GM12892 (cell line): ENCODE measurements at places on chromosomes 11 and 22.

DNA sequence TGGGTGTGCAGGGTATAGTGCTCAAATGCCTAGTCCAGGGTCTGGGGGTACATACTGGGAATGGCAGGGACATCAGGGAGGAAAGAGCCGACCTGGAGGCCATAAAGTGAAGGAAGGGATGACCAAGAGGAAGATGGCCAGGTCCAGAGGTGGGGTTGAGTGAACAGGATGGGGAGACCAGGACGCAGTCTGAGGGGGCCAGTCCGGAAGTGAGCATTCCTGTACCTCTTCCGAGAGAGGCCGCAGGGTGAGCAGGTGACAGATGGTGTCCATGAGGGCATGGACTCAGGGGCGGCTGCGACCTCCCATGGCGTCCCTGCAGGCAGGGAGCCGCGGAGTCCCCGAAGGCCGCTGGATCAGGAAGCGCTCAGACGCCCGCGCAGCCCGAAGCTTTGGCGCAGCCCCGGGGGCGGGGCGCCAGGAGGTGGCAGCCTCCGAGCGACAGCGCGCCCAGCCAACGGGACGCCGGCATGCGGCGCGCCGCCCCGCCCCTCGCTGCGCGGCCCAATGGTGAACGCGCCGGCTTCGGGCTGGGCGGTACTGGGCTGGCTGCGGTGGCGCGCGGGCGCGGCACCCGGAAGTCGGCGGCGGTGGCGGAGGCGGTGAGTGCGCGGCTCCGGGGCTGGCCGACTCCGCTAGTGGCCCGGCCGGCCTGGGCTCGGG is at the start of gene TANGO2:
TSS of gene TANGO2 (plus strand) at position 578 of the 663 bp plus-strand sequence. CDS start 15,689 bp downstream, outside the sequence.
- DNase-seq = peak; percentile 98

GRCh38 chr11:80698637-80699036 is 1257.8 kb upstream of the TENM4 start:
- DNase-seq = no peak

GRCh38 chr11:111730871-111731591 is 35.2 kb downstream of the PPP2R1B start:
- DNase-seq = no peak

DNA sequence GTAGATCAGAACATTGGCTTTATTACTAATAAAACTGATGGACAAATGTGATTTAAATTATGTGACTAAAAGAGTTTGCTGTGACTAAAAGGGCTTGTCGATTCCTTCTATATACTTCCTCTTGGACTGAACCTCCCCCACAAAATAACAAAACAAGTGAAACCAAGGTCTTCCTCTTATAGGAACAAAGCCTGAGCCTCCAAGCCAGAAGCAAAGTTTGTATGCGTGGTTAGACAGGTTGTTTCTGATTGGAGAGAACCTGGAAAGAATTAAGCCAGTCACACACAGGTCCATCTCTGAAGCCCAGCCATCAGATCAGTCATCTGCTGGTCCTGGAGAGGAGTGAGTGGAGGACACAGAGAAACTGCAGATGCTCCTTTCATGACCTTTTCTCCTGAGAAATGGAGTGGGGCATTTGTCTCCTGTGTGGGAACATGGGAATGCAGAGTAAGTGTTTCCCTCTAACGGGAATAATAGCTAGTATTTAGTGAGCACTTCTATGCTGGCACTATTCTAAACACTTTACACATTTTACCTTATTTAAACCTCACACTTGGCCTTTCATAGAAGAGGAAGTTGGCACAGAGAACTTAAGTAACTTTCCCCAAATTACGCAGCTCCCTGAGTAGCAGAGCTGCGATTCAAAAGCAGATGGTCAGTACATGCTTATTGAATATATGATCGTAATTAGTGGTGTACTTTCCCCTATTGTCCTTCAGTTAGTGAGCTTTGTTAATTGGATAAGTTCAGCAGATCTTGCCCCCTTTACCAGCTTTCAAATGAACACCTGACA is 77.1 kb downstream of the UVRAG start:
- no peak for DNase-seq

GRCh38 chr11:110509472-110509871 is 79.7 kb downstream of the FDX1 start:
- DNase-seq = no peak

GRCh38 chr11:68429661-68430060 is 30.9 kb upstream of the PPP6R3 start:
- no peak for DNase-seq

- no peak for DNase-seq
Measured at GRCh38 chr11:78893996-78894395, 319.3 kb upstream of the NARS2 start.

DNA sequence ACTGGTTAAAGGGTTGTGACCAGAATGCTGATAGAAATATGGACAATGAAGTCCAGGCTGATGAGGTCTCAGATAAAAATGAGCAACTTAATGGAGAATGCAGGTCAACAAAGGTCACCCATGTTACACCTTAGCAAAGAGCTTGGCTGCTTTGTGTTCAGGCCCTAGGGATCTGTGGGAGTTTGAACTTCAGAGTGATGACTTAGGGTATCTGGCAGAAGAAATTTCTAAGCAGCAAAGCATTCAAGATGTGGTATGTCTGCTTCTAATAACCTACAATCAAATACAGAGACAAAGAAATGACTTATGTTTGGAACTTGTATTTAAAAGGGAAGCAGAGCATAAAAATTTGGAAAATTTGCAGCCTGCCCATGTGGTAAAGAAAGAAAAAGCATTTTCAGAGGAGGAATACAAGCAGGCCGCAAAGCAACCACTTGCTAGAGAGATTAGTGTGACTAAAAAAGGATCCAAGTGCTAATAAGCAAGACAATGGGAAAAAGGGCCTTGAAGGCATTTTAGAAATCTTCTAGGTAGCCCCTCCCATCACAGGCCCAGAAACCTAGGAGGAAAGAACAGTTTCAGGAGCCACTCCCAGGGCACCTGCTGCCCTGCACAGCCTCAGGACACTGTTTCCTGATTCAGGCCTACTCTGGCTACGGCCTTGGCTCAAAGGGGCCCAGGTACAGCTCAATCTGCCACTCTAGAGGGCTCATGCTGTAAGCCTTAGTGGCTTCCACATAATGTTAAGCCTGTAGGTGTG is 41.3 kb downstream of the TNKS1BP1 start:
- no peak for DNase-seq

- DNase-seq = no peak
Measured at GRCh38 chr11:103623933-103624332, 412.5 kb upstream of the DDI1 start.

- DNase-seq = no peak
Measured at GRCh38 chr11:122893131-122893530, 10.6 kb downstream of the JHY start.

DNA sequence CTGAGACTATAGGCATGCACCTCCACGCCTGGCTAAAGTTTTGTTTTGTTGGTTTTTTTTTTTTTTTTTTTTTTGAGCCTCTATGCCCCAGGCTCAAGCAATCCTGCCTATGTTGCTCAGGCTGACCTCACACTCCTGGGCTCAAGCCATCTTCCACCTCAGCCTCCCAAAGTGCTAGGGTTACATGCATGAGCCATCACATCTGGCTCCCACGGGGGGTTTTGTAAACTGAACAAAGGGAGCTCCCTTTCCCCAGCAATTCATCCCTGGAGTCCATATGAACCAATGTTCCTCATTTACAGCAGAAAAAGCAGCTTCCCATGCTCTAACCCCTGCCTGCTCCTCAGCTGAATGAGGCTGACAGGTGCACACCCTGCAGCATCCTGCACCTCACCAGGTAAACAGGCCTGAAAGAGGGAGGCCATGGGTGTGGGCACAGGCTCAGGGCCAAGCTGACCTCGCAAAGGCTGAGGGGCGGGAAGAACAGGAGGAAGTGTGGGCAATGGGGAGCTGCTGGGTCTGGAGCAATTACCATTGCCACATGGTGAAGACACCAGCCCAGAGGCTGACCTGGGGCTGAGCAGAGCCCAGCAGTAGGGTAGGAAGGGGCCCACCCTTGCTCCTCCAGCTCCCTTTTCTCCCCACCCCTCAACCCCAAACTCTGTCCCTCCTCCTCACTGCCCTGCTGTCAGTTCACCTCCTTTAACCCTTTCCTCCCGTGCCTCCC is 58.2 kb downstream of the RBX1 start:
- DNase-seq = no peak

DNA sequence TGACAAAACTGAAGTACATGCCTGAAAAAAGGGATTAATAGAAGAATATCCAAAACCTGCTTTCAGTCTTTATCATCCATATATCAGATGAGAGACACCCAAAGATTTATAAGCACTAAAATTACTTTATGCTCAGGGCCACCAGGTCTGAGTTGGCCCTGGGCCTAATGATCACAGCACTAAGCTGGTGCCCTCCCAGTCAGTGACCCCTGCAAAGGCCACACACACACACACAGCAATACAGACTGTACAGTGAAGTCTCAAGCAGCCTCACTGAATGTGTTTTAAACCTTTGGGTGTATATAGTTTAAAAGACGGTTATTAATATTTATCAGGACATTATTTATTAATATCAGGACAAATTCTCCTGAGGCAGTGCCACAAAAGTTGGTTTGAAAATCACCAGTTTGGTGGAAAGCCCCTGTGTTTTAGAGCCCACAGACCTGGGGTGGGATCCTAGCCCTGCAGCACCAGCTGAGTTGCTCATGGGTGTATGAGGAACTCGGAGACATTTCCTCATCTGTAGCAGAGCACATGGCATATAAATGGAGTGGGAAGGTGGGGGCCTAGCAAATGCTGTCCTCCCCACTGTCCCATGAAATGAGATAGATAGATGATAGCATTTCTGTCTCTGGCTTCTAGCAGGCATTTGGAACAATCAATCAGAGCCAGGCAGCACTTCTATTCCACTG is 48.4 kb upstream of the HORMAD2 start:
- DNase-seq = no peak

DNA sequence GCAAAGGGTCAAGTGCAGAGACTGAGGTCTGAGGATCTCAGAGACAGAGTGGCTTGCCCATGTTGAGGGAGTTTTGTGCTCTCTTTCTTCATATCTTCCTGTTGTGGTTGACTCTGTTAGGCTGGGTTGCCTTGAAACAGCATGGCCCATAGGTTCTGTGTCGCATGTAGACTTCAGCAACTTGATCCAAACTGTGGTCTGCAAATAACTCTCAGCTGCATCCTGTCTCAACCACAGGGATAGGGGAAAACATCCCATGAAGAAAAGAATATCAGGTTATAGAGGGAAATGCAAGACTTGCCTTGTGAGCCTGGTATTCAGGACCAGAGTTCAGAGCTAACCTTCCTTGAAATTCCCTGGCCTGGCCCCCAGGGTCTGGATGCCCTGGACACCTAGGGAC is 69.4 kb downstream of the FLI1 start:
- no peak for DNase-seq
